ENCODE measurements at places on chromosomes 2 and 18.

- no peak for DNase-seq
These were observed 40.7 kb downstream of the ONECUT2 start for GRCh38 chr18:57475903-57476302.

DNA sequence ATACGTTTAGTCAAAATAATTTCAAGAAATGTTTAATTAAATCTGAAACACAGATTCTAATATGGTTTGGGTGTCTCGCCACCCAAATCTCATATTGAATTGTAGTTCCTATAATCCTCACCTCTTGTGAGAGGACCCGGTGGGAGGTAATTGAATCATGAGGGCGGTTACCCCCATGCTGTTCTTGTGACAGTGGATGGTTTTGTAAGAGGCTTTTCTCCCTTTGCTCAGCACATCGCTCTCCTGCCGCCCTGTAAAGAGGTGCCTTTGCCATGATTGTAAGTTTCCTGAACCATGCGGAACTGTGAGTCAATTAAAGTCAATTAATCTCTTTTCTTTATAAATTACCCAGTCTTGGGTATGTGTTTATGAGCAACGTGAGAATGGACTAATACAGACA lies 1045.1 kb upstream of the POU3F3 start:
- DNase-seq, result no peak

- DNase-seq, result no peak
These were observed 9.7 kb downstream of the SERPINB7 start for GRCh38 chr18:63784787-63785452.

- no peak for DNase-seq
These were observed 7.2 kb upstream of the RAB12 start for GRCh38 chr18:8602040-8602439.

- DNase-seq, result no peak
These were observed 40.2 kb downstream of the LPIN1 start for GRCh38 chr2:11786592-11786991.

- no peak for DNase-seq
These were observed 593 bp upstream of the SDC1 start for GRCh38 chr2:20225294-20226151.

DNA sequence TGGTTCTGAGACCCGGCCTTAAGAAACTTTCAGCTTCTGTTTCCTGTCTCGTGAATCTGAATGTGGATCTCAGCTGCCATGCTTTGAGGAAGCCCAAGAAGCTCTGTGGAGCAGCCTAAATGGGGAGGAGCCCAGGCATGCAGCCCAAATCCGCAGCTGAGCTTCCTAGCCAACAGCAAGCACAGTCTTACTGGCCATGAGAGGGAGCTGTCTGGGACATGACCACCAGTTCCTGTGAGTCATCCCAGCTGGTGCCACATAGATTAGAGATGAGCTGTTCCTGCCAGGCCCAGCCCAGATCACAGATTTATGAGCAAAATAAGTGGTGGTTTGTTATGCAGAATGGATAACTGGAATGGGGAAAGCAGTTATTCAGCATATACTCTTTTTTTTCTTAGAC lies 224.4 kb upstream of the APCDD1 start:
- no peak for DNase-seq

DNA sequence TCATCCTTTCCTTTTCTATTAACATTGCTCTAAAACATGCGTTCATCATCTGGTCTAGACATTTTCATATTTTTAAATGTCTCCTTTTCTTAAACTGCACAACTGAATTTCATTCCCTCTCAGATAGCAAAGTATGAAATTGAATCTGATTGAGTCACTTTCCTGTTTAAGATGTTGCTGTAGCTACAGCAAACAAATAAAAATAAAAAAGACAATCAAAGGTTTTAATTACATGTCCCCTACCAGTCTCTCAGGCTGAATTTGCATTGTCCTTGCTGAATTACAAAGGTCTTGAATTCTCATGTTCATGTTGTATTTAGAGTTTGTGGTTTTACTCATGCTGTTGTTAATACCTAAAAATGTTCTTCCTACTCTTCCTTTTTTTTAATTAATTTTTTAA lies 537.9 kb upstream of the LRATD1 start:
- no peak for DNase-seq

DNA sequence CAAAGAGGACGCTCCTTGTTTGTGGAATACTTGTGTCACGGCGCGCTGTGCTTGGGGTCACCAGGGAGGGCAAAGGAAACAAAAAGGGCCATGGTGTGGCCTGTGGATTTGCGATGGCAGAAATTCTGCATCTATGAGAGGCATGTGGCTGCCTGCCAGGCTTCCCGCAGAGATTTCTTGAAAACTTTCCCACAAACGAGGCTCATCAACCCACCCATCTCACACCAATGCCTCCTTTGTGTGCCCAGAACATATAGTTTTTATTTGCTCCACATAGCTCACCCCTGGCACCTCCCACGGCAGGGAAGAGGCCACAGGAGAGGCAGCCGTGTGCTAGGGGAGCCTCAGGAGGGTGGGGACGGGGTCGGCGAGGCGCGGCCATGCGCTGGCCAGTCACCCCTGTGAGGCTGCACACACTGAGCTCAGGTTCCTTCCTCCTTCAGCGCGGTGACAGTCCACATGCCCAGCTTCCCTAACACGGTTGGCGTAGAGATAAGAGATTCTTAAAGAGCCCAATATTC lies 100.3 kb downstream of the MBP start:
- no peak for DNase-seq

DNA sequence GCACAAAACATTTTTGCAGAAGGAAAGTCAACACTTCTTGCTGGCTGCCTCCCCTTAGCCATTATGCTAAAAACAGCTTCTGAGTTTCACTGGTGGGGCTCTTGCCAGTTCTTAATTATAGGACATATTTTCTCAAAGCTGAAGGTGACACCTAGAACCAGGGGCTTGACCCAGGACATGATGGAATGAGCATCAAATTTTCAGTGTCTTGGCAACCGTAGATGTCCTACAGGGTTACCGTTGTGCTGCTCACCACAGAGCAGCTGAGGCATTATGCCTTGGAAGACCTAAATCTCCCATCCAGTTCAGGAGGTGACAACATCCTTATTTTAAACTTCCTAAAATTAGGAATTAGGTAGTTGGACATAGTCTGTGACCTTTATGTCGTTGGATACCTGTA lies 46.7 kb downstream of the TMEM185B start:
- DNase-seq, result no peak

- DNase-seq, result no peak
These were observed 43.6 kb upstream of the MAP2 start for GRCh38 chr2:209380293-209380692.

DNA sequence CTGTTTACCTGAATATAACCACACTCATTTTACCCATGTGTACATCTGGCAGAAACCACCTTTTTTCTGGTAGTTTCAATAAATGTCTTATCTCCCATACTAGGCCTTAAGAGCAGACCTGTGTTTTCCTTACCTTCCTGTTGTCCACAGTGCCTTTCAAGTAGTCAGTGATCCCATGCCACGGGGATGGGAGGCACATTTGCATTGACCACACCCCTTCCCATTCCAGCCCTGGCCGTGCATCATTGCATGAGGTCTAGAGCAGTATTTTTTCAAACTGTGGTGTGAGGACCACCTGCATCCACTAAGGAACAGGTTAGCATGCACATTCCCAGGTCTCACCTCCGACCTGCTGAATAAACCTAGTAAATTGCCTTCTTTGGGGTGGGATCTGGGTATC lies 165.2 kb upstream of the FOSL2 start:
- no peak for DNase-seq

DNA sequence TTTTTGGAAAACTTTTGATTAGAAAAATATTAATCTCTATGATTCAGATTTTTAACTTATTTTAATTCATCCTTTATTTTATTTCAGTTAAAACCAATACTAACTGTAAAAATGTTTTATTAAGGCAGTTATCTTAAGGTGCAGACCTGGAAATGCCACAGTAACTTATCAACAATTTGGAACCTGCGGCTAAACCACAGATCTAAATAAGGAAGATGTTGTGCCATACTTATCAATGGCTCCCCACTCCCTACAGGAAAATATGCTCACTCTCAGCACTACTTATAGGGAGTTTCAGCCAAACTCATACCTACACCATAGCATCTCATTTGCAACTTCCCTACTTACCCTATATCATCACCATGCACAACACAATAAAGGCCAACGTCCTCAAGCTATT lies 226.9 kb upstream of the KYNU start:
- DNase-seq, result no peak
